ENCODE measurements at places on chromosomes 1 and 21. TPM values are rescaled to one million over a fixed set of nuclear protein-coding genes. Genes with fewer than 3 reads are reported as not detected.

DNA sequence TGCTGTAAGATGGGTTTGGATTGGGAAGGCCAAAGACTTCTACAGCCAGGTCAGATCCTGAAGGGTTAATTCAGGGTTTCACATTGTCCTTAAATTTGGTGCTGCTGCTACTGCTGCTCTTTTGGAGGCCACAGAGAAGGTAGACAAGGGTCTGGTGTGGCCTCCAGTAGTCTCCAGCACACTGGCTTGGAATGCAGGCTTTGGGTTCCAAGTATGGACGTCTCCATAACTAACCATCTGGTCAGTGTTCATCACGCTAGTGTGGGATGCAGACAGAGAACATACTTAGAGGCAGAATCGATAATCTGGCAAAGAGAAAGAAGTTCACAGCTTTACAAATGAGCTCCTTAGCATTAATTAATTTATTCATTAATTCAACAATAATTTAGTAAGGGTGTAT is 154.1 kb downstream of the ZBTB18 start:
- DNase-seq = no peak

ANKRD34A gene
- polyA plus RNA-seq = 0.25 TPM

GRCh38 chr21:38621132-38621531 is 122.9 kb upstream of the ERG start:
- DNase-seq = no peak

DNA sequence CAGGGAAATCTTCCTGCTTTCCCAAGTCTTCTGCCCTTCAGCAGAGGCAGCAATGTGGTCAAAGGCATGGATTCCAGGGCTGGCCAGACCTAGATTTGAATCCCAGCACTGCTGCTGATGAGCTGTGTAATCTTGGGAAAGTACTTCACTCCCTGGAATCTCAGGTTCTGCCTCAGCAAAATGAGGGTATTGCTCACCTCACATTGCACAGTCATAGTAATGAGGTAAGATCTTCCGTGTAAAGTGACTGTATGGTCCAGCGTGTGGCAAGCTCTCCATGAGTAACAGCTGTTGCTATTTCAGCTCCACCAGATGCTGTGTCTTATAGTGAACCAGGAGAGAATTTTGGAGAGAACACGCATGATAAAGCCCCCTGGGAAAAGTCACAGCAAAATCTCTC is 56.1 kb upstream of the F3 start:
- DNase-seq = no peak

TAS1R1 gene
- 0.04 TPM for polyA plus RNA-seq

SPATA17 gene
- 3.3 TPM for polyA plus RNA-seq

- DNase-seq = no peak
Observed at GRCh38 chr1:36934061-36934460, 100.3 kb downstream of the GRIK3 start.

TARDBP gene
- 264 TPM for polyA plus RNA-seq

DNA sequence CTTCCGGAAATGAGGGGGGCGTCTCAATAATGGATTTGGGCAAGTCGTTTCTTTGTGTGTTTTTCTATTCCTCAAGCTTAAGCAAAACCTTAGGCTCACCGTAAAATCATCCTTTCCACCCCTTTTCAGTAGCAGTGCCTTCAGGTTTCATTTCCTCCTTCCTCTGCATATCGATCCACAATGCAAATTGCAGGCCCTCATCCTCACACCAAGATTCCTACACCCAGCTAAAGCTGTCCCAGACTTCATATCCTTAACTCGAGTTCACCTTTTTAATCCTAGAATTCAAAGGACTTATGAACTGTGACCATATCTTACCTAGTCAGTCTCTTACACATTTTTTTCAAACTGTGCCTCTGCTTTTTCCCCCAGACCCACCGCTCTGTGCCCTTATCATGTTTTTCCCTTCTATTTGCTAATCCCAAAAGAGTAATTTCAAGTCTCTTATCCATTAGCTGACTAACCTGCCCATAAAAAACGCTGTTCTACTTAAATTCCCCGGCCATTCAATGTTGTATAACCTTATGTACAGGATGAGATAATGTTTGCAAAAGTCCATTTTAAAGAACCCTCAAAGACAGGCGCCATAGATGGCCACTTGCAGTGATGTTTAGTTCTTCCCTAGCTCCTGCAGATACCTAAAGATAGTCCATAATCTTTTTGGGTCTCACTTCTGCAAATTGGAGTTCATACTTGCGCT is 1.5 kb downstream of the AKIRIN1 start:
- DNase-seq = no peak

ATP6V1G3 gene
- polyA plus RNA-seq = not detected

TMEM52 gene
- 0.37 TPM for polyA plus RNA-seq

- no peak for DNase-seq
Observed at GRCh38 chr1:21366288-21366687, 73.6 kb upstream of the NBPF3 start.

CFAP107 gene
- not detected for polyA plus RNA-seq

GRCh38 chr1:145784409-145784808 is 39.5 kb downstream of the RNF115 start:
- no peak for DNase-seq

DNA sequence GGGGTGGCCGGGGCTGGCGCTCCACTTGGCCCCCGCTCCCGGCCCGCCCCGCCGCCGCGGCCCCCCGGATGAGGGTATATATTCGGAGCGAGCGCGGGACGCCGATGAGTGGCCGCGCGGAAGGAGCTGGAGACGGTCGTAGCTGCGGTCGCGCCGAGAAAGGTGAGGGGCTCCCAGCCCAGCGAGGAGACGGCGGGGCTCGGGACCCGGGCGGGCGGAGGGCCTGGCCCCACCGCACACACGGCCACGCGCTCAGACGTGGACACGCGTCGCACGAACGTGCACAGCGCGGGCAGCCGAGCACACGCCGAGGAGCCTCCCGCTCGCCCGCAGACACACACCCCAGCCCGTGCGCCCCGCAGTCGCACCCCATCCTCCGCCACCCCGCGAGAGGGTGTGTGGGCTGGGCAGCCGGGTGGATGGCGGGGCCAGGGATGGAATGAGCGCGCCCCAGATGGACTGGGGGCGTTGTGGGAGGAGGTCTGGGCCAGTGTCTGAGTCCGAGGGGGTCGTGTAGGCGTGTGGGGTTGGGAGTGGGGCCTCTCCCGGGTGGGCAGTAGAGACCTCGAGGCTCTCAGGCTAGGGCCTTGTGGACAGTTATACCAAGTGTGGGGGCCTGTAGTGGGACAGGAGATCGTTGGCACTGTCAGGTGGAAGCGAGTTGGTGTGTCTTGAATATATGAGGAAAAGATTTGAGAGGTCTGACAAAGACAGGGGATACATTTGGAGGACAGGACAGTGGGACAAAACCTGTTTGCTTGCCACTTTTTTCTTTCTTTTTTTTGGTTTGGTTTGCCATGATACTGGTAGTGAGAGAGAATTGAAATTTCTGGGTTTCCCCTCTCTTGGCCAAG is at the start of gene UAP1:
UAP1 (plus strand) TSS at position 107 of the 854 bp plus-strand sequence. CDS start 4,347 bp downstream, outside the sequence.
- no peak for DNase-seq

DNA sequence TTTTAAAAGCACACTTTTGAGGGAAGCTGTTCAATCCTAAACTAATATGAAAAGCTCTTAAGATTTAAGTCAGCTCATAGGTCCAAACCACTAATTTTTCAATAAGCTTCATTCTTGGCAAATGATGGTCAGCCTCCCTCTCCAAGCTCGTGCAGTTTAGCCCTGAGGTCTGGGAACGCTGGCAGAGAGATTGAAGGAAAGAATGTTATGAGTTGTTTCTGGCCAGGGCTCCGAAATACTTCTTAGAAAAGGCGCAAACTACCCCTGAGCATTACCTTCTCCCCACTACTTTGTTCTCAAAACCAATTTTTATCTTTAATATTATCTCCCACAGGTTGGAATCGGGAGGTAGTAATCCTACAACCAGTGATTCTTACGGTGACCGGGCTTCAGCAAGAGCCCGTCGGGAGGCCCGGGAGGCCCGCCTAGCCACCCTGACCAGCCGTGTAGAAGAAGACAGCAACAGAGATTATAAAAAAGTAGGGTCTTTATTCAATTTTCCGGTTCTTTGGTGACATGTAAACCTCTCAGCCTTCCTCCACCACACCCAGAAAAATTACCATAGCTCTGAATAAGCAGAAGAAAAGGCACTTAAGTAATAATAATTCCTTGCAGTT is 147.7 kb downstream of the SYT2 start:
- no peak for DNase-seq

- DNase-seq = no peak
Observed at GRCh38 chr1:178308438-178308837, 188.3 kb downstream of the CLEC20A start.

DNA sequence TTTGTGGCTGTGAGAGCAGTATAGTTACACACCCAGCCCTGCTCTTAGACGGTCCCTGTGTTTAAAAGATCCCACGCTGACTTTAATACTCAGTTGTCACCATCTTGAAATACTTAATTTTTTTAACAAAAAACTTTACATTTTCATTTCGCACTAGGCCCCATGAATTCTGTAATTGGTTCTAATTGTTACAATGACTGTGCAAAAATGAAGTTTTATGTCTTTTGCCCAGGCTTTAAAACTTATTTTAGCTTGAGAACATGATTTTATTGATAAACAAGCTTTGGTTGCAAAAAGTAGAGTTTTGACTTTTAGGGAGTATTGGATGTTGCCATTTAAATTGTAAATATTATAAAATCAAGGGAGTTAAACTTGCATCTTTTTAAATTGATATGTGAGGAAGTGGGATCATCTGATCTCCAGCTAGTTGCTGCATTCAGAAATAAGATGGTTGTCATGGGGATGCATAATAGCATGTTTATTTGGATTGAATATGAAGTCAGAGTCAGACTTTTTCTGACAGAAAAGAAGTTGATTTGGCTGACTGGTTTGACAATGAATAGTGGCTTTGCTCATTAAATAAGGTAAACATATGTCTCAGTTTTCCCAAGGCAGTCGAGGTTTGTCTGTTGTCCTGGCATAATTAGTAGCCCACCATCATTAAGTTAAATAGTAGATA is 23.0 kb upstream of the CRP start:
- DNase-seq = no peak

- no peak for DNase-seq
Observed at GRCh38 chr1:24805534-24806301, 60.5 kb downstream of the CLIC4 start.

BEND5 gene
- polyA plus RNA-seq = not detected

DNA sequence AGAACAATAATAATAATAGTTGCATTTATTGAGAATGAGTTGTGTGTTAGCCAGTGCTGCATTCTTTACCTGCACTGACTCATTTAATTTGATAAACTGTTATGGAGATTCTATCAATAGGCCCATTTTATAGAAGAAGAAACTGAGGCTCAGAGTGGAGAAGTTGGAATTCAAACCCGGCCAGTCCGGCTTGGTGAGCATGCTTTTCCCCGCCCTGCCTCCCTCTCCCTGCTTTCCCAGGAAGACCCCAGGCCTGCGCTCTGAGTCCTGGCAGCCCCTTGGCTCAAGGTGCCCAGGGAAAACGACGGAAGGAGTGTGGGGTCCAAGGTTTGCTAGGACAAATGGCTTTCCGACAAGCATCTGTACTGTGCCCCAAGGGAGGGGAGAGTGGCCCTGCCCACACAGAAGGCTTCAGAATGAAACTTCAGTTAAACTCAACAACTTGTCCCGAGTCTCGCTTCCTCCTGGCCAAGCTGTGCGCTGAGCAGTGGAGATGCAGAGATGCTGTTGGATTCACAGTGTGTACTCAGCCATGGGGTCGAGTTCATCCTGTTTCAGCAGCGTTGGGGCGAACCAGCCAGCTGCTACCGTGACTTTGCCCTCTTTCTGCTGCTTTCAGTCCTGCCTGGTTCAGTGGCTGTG is 23.3 kb upstream of the PADI6 start:
- DNase-seq = no peak

- DNase-seq = peak; percentile 20
Observed at GRCh38 chr1:12019858-12020509, 686 bp downstream of the MIIP start.

DNA sequence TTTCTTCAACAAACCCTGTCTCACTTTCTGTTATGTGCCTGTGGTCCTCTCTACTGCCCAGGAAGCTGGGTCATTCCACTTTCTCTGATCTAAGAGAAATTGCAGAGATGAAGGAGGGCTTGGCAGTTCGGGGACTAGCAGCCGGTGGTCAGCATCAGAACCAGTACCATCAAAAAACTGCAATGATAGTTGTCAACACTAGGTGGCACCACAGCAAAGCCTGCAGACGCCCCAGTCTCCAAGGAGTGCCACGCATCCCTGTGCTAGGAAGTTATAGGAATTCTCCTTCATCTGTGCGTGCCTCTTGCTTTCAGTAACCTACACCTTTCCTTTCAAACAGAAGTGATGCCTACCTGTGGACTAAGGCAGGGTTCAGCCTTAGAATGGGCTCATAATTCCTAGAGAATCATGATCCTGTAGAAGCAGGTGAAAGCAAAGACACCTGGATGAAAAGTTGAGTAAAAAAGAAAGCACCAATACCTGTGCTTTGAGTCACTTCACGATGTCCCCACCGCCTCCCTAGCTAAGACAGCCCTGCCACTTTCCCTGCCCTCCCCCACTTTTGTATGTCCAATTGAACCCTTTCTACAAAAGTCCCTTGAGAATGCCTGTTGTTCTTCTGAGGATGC is 129.2 kb downstream of the ADAMTS1 start:
- peak; percentile 23 for DNase-seq

GRCh38 chr21:28790335-28790734 is 202.3 kb downstream of the LTN1 start:
- no peak for DNase-seq

SIM2 gene
- 12.1 TPM for polyA plus RNA-seq

GRCh38 chr1:23574265-23574754 is 15.0 kb upstream of the ID3 start:
- DNase-seq = no peak

ASCL5 gene
- 0.17 TPM for polyA plus RNA-seq

- DNase-seq = no peak
Observed at GRCh38 chr1:157097692-157098091, 1.9 kb downstream of the ETV3L start.

RGS5 gene
- 2.2 TPM for polyA plus RNA-seq

SAMD11 gene
- 52.8 TPM for polyA plus RNA-seq

DIRAS3 gene
- 1.8 TPM for polyA plus RNA-seq

DNA sequence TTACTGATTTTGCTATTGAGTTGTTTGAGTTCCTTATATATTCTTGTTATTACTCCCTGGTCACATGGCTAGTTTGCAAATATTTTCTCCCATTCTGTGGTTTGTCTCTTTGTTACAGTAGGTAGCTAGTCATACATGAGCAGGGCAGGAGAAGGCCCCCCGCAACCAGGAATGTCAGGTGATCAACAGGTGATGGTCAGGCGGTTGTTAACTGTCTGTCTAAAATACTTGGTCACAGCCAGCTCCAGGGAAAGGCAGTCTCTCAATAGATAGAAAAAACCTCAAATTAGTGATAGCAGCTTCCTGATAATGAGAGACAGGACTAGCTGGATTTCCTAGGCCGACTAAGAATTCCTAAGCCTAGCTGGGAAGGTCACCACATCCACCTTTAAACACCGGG is 217.9 kb downstream of the RHOU start:
- no peak for DNase-seq

DNA sequence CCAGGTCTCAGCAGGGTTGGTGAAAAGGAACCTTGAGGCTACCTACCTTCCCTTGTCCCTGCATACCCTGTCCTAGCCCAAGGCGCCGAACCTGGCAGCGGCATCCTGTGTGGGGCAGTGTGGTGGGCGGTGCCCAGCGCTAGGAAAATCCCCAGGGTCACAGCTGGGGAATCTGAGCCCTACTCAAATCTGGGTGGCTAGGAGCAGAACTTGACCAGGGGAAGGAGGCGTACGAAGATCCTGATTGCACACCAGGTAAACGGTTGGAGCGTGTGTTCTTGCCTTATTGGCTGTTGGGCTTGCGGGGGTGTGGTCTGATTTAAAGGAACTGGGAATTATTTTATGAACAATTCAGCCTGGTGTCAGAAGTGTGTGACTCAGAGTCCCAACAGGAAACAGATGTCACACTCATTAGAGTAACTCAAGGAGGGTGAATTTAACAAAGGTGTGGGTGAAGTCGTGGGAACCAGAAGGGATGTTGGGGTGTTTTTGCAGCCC is 118.6 kb downstream of the LRIG2 start:
- peak; percentile 50 for DNase-seq
